ENCODE measurements at places on chromosomes 12 and 14.

GRCh38 chr12:51406290-51406689 is 15.1 kb upstream of the GALNT6 start:
- no peak for DNase-seq

GRCh38 chr12:93519859-93520258 is 52.5 kb downstream of the MRPL42 start:
- DNase-seq, result no peak

DNA sequence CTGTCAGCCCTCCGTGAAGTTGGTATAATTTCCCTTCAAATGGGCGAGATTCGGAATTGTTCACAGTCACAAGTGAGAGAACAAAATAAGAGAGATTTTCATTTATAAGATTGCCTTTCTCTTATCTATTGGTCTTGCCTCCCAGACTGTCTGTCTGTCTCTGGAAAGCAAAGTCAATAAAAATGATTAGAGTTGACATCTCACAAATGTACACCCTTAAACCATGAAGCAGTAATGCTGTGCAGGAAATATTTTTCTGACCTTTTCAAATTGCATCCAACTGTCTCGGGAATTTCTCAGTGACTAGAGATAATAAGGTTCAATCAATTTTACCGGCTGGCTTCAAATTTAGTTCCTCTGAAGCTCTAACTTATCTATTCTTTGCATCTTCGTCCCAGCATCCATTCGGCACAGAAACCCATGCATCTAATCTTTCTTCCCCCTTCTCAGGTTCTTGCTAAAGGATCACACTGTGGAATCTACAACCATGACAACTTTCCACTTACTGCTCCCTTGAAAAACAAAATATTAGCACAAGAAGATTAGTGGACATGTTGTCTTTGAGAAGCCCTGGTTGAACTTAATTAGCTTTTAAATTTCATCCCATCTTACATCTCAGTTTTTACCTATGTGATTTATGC is 93.1 kb downstream of the RMST start:
- DNase-seq, result no peak

DNA sequence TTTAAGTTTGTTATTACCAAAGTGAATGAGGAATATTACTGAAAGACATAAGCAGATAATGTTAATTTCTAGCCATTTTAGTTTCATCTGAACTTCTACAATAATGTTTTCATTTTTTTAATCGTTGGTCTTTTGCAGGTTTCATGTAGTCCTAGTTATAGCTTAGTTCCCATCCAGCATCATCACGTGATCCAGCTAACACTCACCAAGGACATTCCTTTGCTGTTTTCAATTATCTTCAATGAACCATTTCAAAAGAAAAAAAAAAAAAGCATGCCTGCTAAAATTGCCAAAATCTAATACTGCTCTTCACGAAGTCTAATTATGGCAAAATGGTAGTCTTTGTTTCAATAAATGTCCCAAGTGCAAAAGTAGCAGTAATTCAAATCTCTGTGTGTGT is 187.7 kb upstream of the ATXN7L3B start:
- peak; percentile 58 for DNase-seq

- DNase-seq, result no peak
Observed at GRCh38 chr12:13228579-13228978, 32.1 kb downstream of the EMP1 start.

DNA sequence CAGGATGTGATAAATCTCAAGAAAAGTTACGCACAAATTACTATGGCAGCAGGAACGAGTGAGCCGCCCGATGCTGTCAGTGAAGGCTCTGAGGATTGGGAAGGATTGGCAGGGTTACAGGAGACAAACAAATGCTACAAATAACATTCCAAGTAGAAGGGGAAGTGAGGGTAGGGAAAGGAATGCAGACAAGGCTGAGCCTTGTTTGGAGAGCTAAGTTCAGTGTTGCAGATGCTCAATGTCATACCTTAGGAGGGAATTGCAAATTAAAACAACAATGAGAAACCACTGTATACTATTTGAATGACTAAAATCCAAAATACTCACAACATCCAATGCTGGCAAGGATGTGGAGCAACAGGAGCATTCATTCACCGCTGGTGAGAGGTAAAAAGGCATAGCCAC is 1.3 kb downstream of the CLEC9A start:
- DNase-seq, result peak; percentile 95

DNA sequence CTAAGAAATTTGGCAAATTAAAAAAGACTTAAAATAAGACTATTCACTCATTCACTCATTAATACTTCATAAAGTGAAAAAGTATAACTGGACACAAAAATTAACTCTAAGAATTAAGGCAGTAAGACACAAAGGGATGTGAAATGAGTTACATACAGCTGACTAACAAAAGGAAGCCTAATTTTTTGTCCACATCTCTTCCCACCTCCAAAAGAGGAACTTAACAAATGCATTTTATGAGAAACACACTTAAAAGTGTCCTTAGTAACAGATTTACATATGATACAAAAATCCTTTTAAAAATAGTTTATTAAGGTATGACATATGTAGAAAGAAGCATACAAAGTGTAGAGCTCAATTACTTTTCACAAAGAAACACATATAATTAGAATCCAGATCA is 88.9 kb downstream of the NUMB start:
- no peak for DNase-seq
